ENCODE measurements at places on chromosomes 3 and 15. TPM values are rescaled to one million over a fixed set of nuclear protein-coding genes. Genes with fewer than 3 reads are reported as not detected.

VPS13C gene
- 113 TPM for total RNA-seq

ITIH3 gene
- total RNA-seq: not detected

GOLGA8J gene
- total RNA-seq: 0.23 TPM

NDN gene
- total RNA-seq: 130 TPM

CCDC50 gene
- 72.0 TPM for total RNA-seq

RBM15B gene
- total RNA-seq: 30.7 TPM

SERINC4 gene
- total RNA-seq: 0.23 TPM

FAM174B gene
- total RNA-seq: 21.0 TPM

LRRC3B gene
- 39.9 TPM for total RNA-seq

RBM6 gene
- total RNA-seq: 93.7 TPM

LMLN gene
- total RNA-seq: 15.0 TPM

SYNPR gene
- total RNA-seq: 105 TPM

GOLGA8T gene
- total RNA-seq: 0.69 TPM

UBAP1L gene
- total RNA-seq: 5.8 TPM

IQSEC1 gene
- 38.5 TPM for total RNA-seq

Measured in diencephalon (tissue), 1 donor.